Type B pancreatic cell (in vitro differentiated cells): ENCODE measurements at places on chromosomes 13 and 19. TPM values are rescaled to one million over a fixed set of nuclear protein-coding genes. Genes with fewer than 3 reads are reported as not detected.

CYP2F1 gene
- total RNA-seq, result not detected in 2 replicates

GRCh38 chr13:19766591-19766990 lies 16.2 kb downstream of the PSPC1 start:
- no peaks in the 10 kb centered on the region for H3K4me1 ChIP-seq
- no peak overlapping the region for H3K4me3 ChIP-seq
- H3K36me3 ChIP-seq, result peaks cover 16% of the 10 kb centered on the region

- H3K4me1 ChIP-seq, result no peaks in the 10 kb centered on the region
- H3K36me3 ChIP-seq, result no peaks in the 10 kb centered on the region
- H3K4me3 ChIP-seq, result no peak overlapping the region
- DNase-seq, result no peak
- peaks cover 10% of the 10 kb centered on the region for H3K27me3 ChIP-seq
- H3K27ac ChIP-seq, result no peak overlapping the region
These were observed 48.0 kb upstream of the TPP2 start for GRCh38 chr13:102548811-102549210.

- peaks cover 25% of the 10 kb centered on the region for H3K4me1 ChIP-seq
- H3K36me3 ChIP-seq, result peaks cover 27% of the 10 kb centered on the region
- peak overlapping the region; percentile 97 for H3K27ac ChIP-seq
- peak overlapping the region; percentile 100 for H3K4me3 ChIP-seq
- no peaks in the 10 kb centered on the region for H3K27me3 ChIP-seq
These were observed 615 bp upstream of the PSMC4 start for GRCh38 chr19:39970425-39970674.

SLC25A23 gene
- 67.5 and 86.6 TPM in 2 replicates for total RNA-seq
